ENCODE measurements at places on chromosomes 7 and 10. TPM values are rescaled to one million over a fixed set of nuclear protein-coding genes. Genes with fewer than 3 reads are reported as not detected.

NUTM2E gene
- not detected for total RNA-seq

CDNF gene
- total RNA-seq, result not detected

UPF2 gene
- total RNA-seq, result 7.9 TPM

COBL gene
- total RNA-seq, result 0.11 TPM

FAM180A gene
- 121 TPM for total RNA-seq

PRF1 gene
- 6.2 TPM for total RNA-seq

ASAH2 gene
- 0.21 TPM for total RNA-seq

HYAL4 gene
- total RNA-seq, result not detected

MET gene
- total RNA-seq, result 29.5 TPM

CALCR gene
- total RNA-seq, result not detected

CNPY1 gene
- total RNA-seq, result not detected

CD36 gene
- total RNA-seq, result 302 TPM

DNA sequence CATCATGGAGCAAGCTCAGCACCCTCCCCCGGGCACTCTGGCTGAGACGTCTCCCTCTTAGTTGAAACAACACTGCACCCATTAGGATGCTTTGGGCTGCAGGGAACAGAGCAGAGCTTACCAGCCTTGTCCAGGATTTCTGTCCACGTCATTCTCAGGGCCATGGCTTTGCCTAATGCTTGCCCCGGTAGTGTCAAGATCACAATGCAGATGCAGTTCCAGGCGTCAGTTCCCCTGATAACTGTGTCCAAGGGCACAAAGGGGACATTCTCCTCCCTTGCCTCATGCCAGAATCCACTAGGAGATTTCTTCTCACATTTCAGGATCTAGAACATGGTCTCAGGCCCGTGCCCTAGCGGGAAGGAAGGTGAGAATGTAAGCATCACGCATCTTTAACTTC lies 17.2 kb upstream of the GRB10 start:
- DNase-seq, result no peak

DNA sequence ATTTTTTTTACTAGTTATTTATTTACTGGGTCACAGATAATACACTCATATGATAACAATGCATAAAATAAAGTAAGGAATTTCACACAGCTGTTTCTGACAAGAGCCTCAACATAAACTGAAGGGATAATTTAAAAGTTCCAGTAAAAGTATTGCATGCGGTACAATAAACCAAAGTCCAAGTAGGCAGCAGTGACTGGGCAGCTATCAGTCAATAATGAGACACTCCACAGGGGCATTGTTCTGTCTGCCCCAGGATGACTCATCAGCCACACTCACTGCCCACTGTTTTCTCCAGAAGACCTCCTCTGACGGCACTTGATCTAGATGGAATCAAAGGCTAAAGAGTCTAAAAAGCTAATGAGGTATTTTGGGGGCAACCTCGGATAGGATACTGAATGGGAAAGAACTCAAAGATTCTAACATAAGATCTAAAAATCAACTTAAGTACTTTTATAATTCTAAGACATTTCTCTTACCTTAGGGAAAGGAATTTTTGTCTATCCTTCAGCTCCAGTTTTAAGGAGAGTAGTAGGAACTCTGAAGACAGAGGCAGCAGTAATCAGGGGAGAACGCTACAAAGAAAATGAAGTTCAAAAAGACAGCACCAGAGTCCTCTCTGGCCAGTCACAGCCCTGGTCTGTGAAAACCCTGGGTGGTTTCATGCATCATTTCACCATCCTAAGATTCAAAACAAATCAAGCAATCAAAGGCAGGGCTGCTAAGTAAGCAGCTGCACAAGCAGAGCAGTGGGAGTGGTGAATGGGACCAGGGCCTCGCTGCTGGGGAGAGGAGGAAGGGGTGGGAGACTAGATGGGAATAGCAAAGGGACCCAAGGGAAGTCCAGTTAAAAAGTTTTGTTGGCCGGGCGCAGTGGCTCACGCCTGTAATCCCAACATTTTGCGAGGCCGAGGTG lies 175.1 kb downstream of the AVL9 start:
- no peak for DNase-seq

DNA sequence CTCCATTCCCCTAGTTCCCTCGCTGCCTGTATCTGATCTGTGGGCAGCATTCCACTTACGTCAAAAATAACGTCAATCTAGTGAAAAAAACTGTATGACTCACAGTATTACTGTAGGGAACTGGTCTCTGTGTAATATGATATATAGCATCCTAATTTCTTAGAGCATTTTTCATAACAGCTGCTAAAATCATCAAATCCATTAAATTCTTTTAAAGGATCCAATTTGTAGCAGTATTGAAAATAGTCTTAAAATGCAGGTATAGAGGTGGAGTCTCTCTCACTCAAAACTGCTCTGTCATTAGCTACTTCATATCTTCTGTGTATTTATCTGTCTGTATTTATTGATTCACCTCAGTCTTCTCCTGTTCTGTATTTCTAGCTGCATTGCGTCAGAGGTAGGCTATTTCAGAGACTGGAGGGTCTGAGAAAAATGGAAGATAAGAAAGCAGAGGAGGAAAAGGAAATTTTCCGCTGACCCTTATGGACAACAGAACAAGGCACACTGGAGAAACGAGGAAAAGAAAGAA lies 59.9 kb downstream of the PON1 start:
- DNase-seq, result no peak

GRCh38 chr7:158054081-158054480 lies 533.5 kb downstream of the PTPRN2 start:
- no peak for DNase-seq

- no peak for DNase-seq
Observed at GRCh38 chr10:11827414-11827813, 4.3 kb downstream of the PROSER2 start.

GRCh38 chr10:42816912-42817311 lies 34.3 kb downstream of the BMS1 start:
- no peak for DNase-seq

DNA sequence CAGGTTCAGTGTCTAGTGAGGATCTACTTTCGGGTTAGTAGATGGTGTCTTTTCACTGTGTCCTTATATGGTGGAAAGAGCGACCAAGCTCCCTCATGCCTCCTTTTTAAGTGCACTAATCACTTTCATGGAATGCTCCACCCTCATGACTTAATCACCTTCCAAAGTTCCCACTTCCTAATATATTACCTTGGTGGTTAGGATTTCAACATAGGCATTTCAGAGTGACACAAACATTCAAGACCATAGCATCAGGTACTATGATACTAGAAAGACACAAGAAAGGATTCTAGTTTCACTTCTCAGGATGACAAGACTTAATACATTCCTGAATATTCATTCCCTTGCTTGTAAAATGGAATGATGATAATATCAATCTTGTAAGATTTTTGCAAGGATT lies 119.1 kb upstream of the FAM3C start:
- no peak for DNase-seq

DNA sequence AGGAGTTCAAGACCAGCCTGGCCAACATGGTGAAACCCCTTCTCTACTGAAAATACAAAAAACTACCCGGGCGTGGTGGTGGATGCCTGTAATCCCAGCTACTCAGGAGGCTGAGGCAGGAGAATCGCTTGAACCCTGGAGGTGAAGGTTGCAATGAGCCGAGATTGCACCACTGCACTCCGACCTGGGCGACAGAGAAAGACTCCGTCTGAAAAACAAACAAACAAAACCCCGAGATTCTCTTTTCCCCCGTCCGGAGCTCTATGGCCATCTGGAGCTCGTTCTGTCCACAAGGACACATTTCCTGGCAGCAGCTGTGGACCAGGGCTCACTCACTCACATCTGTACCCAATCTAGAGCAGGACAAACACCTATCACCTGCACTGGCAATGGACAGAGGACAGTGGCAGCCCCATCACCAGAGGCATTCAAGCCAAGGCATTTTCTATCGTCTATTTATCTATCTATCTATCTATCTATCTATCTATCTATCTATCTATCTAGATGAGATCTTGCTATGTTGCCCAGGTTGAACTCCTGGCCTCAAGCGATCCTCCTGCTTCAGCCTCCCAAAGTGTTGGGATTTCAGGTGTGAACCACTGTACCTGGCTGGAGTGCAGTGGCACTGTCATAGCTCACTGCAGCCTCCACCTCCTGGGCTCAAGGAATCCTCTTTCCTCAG lies 167.1 kb upstream of the TNRC18 start:
- DNase-seq, result no peak

DNA sequence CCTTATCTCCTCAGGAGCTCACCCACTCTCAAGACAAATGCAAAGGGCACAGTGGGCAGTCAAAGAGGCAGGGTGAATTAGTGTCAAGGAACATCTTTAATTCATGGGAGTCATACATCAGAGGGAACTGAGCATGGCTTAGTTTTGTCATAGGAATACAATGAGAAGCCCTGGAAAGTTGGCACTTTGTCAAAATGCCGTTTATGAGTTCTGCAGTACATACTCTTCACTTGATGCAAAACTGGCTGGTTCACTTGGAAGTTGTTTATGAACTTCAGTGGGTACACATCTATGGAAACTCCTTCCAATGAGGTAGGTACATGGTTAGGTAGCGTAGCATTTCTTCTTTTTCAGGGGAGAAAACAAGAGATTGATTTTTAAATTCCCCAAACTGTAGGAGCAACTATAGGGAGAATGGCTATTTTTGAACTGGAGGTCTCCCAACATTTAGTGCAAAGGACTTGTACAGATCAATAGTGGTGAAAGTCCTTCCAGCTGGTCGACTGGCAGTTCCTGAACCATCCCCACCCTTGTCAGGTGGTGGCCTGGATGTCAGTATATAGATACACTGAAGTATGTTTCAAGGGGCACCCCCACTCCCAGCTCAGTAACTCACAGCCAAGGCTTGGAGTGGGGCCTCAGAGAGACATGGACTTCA lies 580.5 kb downstream of the REEP3 start:
- DNase-seq, result no peak

- DNase-seq, result no peak
Observed at GRCh38 chr7:105935250-105935649, 27.8 kb upstream of the CDHR3 start.

DNA sequence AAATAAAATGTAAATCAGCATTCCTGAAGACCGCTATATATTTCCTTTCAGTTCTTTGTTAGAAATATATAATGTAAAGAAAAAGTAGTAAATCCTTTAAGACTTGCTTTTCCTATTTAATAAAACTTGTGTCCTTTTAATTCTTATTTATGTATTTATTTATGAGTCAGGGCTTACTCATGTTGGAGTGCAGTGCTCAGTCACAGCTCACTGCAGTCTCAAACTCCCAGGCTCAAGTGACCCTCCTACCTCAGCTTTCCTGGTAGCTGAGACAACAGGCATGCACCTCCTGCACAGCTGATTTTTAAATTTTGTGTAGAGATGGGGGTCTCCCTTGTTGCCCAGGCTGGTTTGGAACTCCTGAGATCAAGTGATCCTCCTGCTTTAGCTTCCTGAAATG lies 724.5 kb downstream of the ANKRD7 start:
- DNase-seq, result no peak

DNA sequence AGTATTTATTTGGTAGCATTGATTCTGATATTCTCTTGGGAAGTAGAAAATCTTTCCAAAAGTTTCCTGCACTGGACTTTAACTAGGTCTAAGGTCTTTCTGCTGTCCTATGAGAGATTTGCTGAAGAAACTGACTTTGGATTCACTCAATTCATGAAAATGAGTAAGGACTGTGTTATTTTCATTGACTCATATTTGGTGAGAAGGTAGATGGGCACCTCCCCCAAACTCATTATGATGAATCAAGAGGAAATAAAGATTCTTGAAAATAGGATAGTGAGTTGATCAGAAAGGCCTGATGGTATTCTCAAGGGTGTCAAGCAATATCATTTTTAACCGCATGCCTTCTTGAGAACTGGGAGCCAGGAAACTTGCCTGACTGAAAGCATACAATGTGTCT lies 110.3 kb downstream of the RNF133 start:
- no peak for DNase-seq

DNA sequence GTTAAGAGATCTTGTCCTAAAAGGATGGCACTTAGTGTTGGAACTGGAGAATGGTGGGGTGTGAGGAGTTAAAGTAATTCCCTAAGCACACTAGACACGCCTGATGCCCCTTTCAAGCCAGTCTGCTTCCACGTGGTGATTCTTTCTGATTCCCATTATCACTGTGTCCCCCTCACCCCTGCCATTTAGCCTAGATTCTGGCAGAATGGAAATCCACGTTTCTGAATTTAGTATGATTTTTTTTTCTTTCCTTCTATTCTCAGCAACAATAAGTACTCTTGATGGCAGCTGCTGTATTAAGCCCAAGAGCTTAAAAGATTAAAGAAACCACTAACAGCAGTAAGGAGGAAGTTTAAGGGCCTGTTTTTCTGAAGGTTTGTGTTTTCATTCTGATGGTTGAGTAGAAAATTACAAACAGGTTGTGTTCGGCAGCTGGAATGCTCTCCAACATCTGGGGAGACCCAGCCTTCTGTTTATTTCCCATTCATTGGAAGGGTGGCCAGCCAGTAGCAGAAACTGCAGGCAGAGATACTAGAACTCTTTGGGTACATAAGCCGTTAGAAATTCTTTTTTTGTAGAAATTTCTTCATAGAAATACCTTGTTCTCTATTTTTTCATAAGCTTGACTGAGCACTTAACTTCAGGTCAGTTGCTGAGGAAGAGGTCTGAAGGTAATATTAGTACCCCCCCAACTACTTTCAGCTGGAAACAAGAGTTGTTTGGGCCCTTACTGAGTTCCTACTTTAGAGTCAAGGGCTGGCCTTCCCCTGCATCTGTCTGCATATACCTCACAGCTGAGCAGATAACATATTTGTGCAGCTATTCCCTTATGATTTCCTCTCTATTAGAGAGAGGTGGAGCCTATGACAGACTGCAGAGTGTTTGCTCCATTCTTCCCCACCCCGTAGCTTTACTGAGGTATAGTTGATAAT lies 355.1 kb downstream of the AUTS2 start:
- DNase-seq, result no peak

GRCh38 chr7:72042855-72043254 lies 369.3 kb downstream of the CALN1 start:
- no peak for DNase-seq

DNA sequence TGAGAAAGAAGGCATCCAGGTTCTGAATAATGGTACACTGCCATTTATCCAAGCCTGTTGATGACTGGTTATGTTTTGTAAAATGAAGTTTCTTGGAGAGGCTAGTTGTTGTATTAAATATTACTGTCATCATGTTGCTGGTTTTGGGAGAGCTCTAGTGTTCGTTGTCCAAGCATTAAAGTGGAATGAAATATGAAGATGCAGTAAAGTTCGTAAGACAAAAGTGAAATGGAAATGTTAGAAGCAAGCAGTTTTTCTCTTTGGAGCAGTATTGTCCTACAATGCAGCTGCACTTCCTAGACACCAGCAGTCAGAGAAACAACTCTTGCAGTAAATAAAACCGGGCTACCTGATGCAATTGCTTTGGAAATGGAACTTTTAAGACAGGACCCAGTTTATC lies 156.8 kb upstream of the FZD1 start:
- no peak for DNase-seq

DNA sequence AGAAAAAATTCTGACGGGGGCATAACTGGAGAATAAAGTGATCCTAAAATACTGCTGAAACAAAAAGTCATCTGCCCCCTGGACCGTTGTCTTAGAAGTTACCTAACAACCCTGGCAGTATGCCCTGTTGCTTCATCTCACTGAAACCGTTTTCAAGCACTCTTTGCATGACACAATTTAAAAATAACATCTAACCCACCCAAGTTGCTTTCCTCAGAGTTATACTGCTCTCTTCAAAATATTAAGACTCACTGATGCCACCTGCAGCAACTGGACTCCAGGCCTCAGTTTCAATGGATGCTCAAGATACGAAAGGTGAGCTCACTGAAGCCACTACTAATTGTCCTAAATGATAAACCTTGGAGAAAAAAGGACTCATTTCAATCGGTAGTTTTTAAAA lies 57.4 kb downstream of the CDK6 start:
- no peak for DNase-seq
